Stimulated activated CD8-positive, alpha-beta memory T cell treated with anti-CD3 and anti-CD28 coated beads, Interleukin-7, amount 100 ng/mL, for 24 hours (primary cell): ENCODE measurements at places on chromosomes 1 and 21.
A peak's percentile ranks its signal among the peaks of the same experiment; 100 is the strongest.

DNA sequence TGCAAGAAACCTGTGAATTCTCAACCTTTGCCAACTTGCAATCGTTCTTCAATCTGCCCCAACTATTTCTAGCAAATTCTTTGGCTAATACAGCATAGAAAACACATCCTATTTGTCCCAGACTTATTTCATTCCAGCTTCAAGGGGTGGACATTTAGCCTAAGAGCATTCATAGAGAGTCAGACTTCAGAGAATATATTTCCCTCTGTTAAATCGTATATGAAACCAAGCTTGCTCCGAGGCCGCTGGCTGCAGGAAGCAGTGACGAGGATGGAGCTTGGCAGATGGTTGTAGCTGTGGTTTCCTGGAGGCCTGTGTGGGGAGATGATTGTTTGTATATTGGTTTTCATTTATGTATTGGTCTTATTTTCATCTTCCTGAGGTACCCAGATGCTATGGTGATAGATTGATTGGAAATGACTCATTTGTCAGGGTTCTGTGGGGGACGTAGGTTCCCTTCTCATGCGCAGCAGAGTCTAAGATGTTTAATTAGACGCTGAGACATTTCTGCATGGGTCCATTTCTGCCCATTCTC lies 26.1 kb downstream of the MAN1C1 start:
- DNase-seq, result peak; percentile 24

DNA sequence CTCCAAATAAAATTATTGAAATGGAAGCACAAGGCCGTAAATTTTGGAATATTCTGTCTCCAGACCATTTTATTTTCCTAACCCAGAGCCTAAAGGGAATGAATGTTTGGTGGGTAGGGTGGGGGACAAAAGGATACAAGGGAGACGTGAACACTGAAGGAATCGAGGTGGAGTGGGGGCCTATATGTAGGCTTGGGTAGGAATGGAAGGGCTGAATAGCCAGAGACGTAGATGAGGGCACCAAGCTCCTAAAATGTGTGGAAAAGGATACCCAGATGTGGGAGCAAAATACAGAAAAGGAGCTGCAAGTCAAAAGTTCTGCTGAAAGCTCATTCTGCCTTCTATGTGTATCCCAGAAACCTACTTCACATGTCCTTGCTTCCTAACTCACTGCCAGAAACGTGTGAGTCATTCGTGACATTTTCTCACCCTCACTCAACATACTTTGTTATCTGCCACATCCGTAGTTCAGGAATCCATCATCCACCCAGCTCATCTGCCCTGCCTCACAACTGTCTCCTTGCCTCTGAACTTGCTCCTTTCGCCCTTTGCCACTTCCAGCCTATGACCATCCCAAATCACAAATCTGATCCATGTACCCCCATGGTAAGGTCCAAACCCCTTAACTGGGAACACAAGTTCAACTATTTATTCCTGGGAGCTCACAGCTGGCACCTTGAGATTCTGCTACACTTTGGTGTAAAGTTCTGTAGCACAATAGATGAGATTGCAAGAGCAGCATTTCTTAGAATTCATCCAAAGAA lies 84.1 kb upstream of the PRDX6 start:
- DNase-seq, result no peak

GRCh38 chr1:197438010-197438790 lies 170.1 kb downstream of the CRB1 start:
- no peak for DNase-seq

- no peak for DNase-seq
Measured at GRCh38 chr1:222732216-222733159, 4.5 kb upstream of the FAM177B start.

DNA sequence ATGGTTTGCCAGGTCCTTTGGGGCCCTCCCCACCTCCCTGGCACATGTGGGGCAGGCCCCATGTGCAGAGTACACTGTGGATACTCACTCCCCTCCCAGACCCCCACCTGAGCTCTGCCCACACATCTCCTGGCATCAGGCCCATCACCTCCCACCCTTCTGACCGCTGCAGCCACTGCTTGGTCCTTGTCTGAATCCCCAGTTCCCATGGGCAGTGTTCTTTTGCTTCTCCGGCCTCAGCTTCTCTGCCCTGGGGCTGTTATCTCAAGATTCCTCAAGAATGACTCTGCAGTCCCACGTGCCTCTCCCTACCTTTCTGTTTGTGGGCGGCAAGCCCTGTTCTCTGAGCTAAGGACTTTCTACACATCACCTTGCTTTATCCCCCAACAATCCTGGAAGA lies 187.7 kb upstream of the EDN2 start:
- DNase-seq, result no peak

- no peak for DNase-seq
Measured at GRCh38 chr1:155651861-155652661, 36.5 kb downstream of the YY1AP1 start.

DNA sequence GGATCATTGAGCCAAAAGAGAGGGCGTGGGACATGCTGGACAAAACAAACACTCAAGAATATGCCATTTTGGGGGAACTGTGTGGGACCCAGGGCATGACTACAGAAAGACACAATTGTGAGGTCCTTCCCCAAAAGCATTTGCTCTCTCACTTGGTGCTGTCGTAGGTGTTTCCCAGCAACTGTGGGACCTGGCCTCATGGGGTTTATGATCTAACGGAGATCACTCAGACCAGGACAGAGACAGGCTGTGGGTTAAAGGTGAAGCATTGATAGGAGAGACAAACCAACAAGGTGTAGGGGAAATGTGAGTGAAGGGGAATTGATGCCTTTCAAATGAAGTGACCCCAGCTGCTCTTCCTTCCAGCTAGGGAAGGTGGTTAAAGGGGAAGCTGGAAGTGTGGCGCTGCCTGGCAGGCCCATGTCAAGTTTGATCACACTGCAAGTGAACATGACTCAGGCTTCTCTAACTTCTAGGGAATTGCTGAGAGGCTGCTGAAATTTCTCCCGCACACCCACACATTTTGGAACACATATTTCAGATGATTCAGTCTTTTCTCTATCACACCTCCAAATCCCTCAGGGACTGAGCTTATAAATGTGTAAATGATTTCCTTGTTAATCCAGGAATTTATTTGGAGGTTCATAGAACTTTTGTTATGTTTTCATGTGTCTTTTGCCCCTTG lies 30.2 kb downstream of the TRAF5 start:
- DNase-seq, result no peak

DNA sequence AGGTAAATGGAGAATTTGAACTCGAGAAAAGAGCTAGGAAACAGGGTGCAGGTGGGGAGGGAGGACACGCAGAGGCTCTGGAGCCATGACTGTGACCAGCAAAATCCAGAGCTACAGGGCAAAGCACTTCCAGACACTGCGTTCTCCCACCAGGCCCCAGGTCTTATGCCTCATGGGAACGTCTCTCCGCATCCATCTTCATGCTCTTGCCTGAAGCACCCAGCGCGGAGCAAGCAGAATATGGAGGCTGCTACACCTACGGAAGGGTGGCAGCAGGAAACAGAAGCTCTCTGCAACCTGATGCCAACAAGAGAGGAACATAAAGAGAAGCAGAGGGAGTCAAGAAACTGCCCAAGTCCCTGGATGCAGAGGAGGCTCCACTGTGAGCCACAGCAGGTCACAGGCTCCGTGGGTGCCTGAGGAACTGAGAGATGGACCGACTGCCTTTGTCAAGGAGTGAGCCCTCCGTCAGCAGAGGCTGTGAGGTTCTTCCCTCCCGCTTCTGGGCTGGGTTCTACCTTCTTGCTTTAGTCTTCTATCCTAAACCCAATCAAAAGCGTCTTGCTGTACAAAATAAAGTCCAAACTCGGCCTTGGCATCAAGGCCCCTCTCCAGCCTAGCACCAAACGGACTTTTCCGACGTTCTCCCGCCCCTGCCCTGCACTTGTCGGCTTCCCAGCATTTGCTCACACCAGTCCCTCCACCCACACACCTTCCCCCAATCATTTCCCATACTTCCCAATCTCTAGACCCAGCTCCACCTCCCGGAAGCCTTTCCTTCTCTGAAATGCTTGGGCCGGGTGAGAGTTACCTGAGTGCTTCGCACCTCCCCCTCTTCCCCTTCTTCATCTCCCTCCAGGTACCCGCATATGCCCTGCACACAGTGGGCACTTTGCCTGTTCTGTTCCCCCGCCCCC lies 930 bp downstream of the DHCR24 start:
- no peak for DNase-seq

DNA sequence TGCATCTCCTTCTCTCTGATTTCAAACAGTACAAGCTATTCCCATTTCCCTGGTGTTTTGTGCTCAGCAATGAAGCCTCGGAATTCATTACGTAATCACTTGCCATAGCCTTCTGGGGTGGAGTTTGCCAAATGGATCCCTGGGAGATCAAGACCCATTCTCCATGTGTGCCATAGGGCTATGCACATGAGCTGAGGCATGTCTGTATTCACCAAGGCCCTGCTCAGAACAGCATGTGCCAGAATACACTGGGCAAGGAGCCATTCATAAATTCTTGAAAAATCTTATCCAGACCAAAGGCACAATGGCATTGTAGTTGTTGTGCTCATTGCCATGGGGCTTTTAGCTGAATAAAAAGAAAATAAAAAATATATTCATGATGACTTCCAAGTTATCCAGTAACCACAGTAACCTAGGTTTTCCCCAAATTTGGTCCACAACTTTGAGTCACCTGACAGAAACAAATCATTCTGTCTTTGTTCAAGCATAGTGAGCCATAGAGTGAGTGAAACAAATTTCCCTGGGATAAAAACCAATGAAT lies 53.0 kb downstream of the CRB1 start:
- DNase-seq, result no peak

DNA sequence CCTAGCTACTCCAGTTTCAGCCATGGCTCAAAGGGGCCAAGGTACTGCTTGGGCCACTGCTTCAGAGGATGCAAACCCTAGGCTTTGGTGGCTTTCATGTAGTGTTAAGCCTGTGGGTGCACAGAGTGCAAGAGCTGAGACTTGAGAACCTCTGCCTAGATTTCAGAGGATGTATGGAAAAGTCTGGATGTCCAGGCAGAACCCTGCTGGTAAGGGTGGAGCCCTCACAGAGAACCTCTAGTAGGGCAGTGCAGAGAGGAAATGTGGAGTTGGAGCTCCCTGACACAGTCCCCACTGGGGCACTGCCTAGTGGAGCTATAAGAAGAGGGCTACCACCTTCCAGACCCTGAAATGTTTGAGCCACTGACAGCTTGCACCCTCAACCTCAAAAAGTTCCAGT lies 16.2 kb downstream of the RIIAD1 start:
- DNase-seq, result no peak

GRCh38 chr1:42420911-42421585 lies 34.8 kb downstream of the ZMYND12 start:
- DNase-seq, result no peak

DNA sequence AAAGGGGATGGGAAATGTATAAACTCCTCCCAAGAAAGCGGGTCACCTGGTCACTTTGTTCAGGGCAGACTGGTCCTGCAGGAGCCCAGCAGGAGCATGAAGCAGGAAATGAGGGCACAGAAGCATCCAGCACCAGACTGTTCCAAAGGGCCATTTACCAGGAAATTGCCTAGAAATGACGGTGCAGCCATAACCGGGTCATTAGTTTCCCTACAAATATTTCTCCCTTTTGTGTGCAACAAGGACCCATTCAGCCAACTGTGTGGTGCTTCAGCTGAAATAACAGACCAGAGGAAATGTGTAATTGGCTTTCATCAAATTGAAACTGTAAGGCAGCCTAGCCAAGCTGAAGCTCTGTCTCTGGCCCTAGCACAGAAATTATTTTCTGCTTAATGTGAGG lies 7.6 kb upstream of the CTTNBP2NL start:
- no peak for DNase-seq

- DNase-seq, result no peak
Measured at GRCh38 chr1:195714248-195714647, 894.0 kb downstream of the KCNT2 start.

DNA sequence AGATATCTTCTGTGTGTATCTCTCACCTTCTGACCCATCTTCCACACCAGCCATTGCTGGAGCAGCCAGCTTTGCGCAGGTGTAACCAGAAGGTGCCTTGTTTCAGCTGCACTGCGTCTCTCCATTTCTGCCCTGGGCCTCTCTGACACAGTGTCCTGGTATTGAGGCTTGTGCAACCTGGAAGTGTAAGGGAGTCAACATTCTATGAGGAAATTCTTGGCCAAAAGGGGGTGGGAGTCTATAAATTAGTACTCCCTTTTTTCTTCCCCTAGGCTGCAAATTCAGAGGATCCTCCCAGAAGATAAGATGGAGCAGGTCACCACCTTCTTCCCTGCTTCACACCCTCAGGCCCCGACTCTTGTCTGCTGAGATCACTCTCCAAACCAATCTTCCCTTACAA lies 109.1 kb downstream of the MRPS6 start:
- DNase-seq, result no peak

GRCh38 chr1:55877437-55878232 lies 662.5 kb upstream of the USP24 start:
- DNase-seq, result no peak

- DNase-seq, result no peak
Measured at GRCh38 chr1:227926216-227926791, 21.4 kb downstream of the WNT9A start.

- DNase-seq, result no peak
Measured at GRCh38 chr1:81369833-81370232, 430.9 kb upstream of the ADGRL2 start.

GRCh38 chr1:178579562-178579961 lies 66.7 kb downstream of the TEX35 start:
- no peak for DNase-seq
